ENCODE measurements at places on chromosomes 11 and 22.

DNA sequence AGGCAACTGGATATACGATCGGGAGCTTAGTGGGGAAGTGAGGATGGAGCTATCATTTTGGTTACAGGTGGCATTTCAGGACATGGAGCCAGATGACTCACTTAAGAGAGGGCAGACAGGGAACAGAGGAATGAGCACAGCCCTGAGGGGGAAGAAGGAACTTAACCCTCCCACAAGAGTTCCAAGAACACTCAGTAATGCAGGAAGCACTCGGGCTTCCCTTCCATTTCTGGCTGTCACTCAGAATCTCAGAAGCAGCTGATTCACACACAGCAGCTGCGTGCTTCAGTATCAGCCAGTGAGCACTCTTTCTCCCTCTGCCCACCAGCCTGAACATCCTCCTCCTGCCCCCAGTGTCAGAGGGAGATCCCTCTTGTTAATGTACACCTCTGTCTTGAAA lies 34.8 kb downstream of the EFCAB6 start:
- peak; percentile 48 for DNase-seq

DNA sequence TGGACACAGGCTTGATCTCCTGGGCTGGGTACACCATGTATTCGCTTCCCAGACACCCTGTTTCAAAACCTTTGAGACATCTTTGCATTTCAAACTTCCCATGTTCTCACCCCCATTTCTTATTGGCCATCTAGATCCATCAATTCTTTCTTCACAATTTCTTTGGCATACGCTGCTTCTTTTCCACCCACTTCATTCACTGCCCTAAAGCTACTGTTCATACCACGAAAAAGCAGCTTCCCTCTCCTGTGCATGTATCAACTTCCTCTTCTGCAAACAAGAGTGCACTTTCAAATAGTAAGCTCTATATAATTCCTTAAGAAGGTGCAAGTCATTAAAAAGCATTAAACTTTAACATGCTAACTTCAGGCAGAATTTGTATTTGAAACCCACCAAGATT lies 21.4 kb downstream of the UVRAG start:
- DNase-seq = no peak

GRCh38 chr22:48167238-48167637 lies 1404.8 kb downstream of the TBC1D22A start:
- DNase-seq = no peak

- DNase-seq = no peak
These were observed 28.6 kb upstream of the YPEL1 start for GRCh38 chr22:21764038-21764804.

GRCh38 chr11:69637198-69637940 lies 3.6 kb upstream of the CCND1 start:
- DNase-seq = no peak

DNA sequence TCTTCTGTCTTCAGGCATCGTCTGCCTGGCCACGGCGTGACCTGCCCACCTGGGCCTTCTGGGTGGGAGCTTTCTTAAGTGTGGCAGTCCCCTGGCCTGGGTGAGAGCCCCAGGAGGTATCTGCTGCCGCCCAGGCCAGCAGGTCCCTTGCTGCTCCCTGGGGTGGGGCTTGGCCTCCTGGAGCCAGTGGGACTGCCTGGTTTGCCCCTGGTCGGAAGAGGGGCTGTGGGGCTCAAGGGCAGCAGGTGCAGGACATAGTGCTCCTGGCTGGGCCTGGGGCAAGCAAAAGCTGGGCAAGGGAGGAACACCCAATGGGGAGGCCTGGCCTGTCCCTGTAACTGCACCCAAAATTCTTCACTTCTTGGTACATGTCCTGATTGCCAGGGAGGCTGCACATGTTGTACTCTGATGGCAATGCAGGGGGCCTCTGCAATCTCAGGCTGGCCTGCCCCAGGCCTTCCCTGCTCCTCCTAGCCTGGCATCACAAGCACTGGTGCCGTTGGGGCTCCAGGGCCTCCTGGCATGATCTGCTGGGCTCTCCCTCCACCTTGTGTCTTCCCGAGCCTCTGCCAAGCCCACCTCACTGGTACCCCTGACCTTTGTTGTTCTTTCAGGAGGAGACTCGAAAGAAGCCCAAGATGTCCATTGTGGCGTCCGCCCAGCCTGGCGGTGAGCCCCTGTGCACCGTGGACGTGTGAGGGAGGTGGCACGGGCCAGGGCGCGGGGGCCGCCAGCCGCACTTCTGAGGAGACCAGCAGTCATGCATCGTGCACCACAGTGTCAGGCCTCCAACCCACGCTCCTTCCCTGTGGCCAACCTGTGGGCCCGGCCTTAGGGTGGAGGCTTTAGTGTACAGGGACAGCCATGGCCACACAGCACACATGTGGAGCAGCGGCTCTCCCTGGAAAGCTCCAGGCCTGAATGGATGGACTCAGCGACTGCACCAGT lies 6.2 kb upstream of the RANBP1 start:
- no peak for DNase-seq

- no peak for DNase-seq
These were observed 71.2 kb downstream of the PDHX start for GRCh38 chr11:34987617-34988016.

DNA sequence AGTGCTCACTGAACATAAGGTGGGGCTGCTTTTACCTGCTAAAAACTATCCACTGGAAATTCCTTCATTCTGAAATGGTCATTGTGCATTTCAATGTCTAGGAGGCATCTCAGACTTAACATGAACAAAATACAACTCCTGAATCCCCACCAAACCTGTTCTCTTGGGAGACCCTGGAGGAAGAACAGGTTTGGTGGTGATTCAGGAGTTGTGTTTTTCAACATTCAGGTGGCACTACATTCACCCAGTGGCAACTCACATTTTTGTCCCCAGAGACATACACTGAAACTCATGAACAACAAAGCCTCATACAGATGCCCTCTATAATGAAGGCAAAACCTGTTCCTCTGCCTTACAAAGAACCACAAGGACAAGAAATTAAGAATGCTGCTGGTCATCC lies 64.3 kb upstream of the CYP2D6 start:
- DNase-seq = no peak

DNA sequence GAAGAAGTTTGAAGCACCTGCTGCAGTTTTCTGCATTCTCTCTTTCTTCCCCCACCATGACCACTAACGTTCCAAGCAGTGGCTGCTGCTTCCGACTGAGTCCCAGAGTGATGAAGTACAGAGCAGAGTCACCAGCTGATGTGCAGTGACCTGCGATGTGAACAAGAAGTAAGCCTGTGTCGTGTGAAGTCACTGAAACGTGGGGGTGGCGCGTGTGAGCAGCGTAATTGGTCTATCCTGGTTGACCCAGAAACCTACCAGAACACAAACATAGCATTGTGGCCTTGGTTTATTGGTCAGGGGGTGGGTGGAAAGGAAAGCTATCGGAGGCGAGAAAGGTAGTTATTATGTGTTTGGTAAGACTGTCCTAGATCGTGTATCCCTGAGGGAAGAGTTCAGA lies 3.5 kb downstream of the KRTAP5-7 start:
- no peak for DNase-seq

- DNase-seq = no peak
These were observed 97.1 kb downstream of the EXT2 start for GRCh38 chr11:44192462-44193100.

GRCh38 chr11:13216019-13216710 lies 61.4 kb upstream of the BMAL1 start:
- DNase-seq = peak; percentile 84

- DNase-seq = no peak
These were observed 35.8 kb upstream of the PRR5 start for GRCh38 chr22:44666207-44666585.

DNA sequence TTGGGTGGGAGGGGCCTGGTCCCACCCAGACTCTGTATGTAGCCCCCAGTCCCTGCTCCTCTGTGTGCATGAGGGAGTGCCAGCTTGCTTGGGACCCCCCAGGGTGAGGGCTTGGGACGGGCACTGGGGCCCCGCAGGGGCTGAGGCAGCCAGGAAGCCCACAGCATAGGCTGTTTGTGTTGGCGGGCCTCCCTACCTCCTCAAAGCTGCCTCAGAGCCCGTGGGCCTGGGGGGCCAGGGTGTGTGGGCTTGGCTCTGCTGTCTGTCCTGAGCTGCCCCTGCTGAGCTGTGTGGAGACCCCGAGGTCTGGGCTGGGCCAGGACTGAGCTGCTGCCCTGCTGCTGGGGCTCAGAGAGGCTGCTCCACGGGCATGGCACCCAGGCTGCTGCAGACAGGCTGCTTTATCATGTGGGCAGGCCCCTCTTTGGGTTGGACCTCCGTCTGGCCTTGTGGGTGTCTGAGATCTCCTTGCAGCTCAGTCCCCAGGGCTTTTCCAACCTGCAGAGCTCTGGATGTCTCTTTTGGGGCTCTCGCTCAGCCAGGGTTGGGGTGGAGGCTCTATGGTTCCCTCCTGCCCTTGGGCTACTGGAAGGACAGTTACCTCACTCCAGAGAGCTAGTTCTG lies 3.3 kb downstream of the TSPAN4 start:
- no peak for DNase-seq

- DNase-seq = peak; percentile 82
These were observed 99.9 kb upstream of the FGF3 start for GRCh38 chr11:69918938-69919650.

DNA sequence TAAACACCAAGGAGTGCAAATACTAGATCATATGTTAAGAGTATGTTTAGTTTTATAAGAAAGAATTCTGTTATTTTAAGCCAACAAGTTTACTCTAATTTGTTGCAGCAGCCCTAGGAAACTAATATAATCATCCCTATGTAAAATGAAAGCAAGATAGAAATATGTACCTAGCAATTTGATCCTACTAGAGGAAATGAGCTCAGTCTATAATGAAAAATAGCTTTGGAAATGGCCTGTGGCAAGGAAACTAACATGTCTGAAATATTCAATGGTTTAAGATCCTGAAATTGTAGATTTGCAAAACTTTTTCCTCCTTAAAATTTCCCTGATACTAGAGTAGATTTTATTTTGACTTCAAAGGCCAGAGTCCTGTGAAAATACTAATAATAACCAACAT lies 112.7 kb upstream of the SLC5A12 start:
- DNase-seq = no peak

GRCh38 chr22:19515654-19516377 lies 8.4 kb downstream of the CLDN5 start:
- no peak for DNase-seq

All from HTR-8/SVneo (cell line).